Cerebellum (tissue), 4 donors: ENCODE measurements at places on chromosomes 12 and 14.

DNA sequence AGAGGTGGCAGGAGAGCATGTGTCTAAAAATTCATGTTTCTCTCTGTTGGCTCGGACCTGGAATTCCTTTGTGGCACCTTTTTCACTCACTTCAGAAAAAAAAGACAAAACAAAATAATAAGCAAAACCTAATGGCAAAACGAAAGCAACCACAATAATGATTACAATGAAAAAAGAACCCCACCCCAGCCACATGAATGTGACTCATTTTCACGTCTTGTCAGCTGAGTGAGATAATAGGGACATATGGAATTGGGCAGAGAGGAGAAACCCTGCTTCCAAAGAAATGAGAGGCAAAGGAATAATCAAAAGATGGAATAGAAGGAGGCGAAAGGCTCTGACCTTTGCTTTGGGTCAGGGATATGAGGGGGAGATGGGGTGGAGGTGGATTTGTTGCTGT lies 143.4 kb downstream of the SLC8A3 start:
- DNase-seq, result no peak

- DNase-seq, result no peak
These were observed 46.2 kb downstream of the GALNT9 start for GRCh38 chr12:132282950-132283771.

GRCh38 chr12:40735551-40736230 lies 43.5 kb downstream of the CNTN1 start:
- no peak for DNase-seq

- no peak for DNase-seq
These were observed 2.0 kb upstream of the TNFAIP2 start for GRCh38 chr14:103121121-103121845.

DNA sequence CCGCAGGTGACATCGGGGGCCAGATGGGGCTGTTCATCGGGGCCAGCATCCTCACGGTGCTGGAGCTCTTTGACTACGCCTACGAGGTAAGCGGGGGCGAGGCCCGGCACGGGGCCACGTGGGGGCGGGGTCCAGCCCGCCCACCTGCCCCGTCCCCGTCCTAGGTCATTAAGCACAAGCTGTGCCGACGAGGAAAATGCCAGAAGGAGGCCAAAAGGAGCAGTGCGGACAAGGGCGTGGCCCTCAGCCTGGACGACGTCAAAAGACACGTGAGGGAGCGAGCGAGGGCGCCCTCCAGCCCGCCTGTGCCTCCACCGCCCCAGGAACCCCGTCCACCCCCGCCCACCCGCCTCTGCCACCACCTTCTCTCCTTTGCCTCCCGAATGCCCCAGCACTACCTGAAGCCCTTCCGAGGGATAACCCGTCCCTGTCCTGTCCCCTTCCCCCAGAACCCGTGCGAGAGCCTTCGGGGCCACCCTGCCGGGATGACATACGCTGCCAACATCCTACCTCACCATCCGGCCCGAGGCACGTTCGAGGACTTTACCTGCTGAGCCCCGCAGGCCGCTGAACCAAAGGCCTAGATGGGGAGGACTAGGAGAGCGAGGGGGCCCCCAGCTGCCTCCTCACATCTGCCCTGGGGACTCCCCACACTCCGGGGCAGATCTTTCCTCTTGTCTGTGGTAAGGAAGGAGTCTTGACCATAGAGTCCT lies 3.9 kb upstream of the SMARCD1 start:
- no peak for DNase-seq

- no peak for DNase-seq
These were observed 448.6 kb downstream of the RAD51B start for GRCh38 chr14:68268197-68268596.

DNA sequence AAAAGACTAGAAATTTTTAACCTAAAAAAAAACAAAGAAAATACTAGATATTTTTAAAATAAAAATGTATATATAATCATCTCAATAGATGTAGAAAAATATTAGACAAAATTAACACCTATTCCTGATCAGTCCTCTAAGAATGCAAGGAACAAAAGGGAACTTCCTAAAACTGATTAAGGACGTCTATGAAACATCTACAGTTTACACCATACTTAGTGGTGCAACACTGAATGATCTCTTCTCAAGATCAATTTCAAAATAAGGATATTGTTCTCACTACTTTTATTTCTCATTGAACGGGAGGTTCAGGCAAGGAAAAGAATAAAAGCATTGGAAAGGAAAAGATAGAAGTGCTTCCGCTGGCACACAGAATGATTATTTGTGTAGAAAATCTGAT lies 16.0 kb downstream of the OLR1 start:
- DNase-seq, result no peak

- no peak for DNase-seq
These were observed 1.6 kb downstream of the ARHGEF25 start for GRCh38 chr12:57612711-57613426.
